Muscle of back (tissue), 13 donors: ENCODE measurements at places on chromosomes 16 and 17. TPM values are rescaled to one million over a fixed set of nuclear protein-coding genes. Genes with fewer than 3 reads are reported as not detected.

- DNase-seq = no peak
Measured at GRCh38 chr16:69486724-69487123, 62.3 kb downstream of the CYB5B start.

DNA sequence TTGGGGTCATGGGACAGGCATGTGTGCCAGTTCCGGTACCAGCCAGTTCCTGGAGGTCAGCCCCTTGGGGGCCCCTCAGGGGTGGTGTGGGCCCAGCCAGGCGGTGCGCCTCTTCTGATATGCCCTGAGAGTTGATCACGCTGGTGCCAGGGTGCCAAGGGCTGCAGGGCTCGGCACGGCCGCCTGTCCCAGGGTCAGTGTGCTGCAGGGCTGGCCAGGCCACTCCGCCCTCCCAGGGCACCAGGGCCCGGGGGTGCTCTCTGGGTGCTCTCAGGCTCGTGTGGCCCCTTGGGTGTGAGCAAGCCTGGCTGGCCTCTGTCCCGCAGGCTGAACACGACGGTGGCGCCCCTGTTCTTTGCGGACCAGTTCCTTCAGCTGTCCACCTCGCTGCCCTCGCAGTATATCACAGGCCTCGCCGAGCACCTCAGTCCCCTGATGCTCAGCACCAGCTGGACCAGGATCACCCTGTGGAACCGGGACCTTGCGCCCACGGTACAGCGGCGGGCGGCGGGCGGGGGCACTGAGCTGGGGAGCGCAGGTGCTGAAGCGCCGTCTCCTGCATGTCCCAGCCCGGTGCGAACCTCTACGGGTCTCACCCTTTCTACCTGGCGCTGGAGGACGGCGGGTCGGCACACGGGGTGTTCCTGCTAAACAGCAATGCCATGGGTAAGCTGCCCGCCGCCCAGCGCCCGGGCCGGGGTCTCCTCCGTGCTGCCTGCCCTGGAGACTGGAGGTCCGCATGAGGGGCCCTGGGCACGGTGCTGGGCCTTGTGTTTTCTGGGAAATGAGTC lies 6.0 kb downstream of the GAA start:
- no peak for DNase-seq

DNA sequence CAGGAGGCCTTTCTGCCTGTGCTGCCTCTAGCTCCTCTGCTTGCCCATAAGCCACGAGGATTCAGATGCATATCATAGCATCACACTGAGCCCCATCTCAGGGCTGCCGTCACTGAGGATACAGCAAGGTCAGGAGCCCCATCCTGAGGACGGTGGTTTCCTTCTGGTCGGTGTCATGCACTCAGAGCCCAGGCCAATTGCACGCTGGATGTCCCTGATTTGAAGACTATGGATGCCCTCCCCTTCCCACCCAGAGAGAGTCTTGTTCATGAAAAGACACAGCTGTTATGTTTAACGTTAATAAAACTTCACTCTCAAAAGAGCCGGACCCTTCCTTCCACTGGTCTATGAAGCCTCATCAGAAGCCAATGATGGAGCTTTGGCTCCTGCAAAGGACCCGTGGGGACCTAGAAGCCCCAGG lies 19.9 kb downstream of the COTL1 start:
- peak; percentile 31 for DNase-seq

DNA sequence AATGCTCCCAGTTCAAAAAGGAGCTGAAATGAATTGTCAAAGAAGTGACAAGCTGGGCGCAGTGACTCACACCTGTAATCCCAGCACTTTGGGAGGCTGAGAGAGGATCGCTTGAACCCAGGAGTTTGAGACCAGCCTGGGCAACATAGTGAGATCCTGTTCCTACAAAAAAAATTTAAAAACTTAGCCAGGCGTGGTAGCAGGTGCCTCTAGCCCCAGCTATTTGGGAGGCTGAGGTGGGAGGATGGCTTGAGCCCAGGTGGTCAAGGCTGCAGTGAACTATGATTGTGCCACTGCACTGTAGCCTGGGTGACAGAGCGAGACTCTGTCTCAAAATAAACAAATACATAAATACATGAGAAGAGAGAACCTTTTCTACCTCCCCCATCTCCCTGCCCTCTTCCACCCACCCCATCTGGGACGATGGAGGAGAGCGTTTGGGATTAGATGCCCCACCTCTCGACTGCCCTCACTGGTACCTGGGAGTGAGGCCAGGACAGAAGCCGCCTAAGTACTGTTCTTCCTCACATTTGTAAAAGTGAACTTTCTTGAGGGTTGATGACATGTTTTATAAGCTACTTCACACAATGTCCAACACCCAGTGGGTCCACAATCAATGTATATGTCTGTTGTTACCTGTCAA lies 2.4 kb downstream of the IL4R start:
- no peak for DNase-seq

USP36 gene
- 29.0 TPM for polyA plus RNA-seq

DNA sequence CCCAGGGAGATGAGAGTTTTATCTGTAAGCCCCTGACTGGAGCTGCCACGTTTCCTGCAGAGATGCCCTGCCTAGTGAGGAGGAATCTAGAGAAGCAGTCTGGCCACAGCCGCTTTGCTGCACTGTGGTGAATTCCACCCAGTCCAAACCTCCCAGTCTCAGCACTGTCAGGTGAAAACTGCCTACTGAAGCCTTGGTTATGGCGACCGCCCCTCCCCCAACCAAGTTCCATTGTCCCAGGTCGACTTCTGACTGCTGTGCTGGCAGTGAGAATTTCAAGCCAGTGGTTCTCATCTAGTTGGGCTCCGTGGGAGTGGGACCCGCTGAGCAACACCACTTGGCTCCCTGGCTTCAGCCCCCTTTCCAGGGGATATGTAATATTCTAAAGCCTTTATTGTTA lies 10.2 kb upstream of the LYZL6 start:
- no peak for DNase-seq

DNA sequence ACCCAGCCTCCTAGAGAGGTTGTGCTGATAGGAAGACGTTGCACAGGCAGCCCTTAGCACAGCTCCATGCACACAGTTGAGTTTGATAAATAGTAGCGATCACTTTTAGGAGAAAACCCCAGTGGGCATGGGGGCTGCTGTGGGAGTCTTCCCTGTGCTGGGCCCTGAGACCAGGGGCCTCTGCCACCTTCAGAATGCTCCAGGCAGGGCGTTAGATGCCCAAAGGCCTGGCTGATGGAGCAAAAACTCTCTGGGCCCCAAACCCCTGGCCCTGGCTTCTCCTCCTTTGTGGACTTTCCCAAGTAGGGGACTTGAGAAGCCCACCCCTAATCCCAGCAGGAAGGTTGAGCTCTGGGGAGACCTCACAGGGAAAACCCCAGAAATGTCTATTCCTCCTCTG lies 14.3 kb upstream of the SLC4A1 start:
- DNase-seq = no peak

DNA sequence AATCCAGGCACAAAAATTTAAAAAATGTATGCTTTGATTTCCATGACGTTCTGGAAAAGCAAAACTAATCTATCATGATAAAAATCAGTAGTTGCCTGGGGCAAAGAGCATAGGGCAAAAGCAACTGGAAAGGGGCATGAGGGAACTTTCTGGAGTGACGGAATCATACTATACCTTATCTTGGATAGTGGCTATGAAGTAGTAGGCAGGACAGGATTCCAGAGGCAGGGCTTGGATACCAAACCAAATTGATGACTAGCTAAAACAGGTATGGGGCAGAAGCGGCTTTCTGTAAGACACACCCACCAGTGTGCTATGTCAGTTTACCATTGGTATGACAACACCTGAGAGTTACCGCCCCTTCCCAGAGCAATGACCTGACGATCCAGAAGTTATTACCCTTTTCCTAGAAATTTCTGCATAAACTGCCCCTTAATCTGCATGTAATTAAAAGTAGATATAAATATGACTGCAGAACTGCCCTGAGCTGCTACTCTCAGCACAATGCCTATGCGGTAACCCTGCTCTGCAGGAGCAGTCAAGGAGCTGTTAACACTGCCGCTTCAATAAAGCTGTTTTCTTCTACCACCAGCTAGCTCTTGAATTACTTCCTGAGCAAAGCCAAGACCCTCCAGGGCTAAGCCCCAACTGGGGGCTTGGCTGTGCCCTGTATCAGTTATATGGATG lies 56.7 kb downstream of the CFDP1 start:
- no peak for DNase-seq
